ENCODE measurements at places on chromosomes 6 and 20. TPM values are rescaled to one million over a fixed set of nuclear protein-coding genes. Genes with fewer than 3 reads are reported as not detected.

The SUMO4 gene
- 3.0 TPM for total RNA-seq

The SAMD5 gene
- total RNA-seq = not detected

The DIDO1 gene
- 48.1 TPM for total RNA-seq

The ALDH5A1 gene
- total RNA-seq = 16.1 TPM

The GSTA1 gene
- not detected for total RNA-seq

The PARD6B gene
- 5.7 TPM for total RNA-seq

The TPBG gene
- 0.08 TPM for total RNA-seq

The ULBP2 gene
- 0.65 TPM for total RNA-seq

The COL9A3 gene
- not detected for total RNA-seq

The PLN gene
- not detected for total RNA-seq

The POLR1H gene
- total RNA-seq = 49.6 TPM

The ZKSCAN8 gene
- total RNA-seq = 14.5 TPM

The ZNF831 gene
- 5.4 TPM for total RNA-seq

The NELFE gene
- total RNA-seq = 85.7 TPM

The CST1 gene
- total RNA-seq = not detected

The C6orf132 gene
- 0.21 TPM for total RNA-seq

The POPDC3 gene
- not detected for total RNA-seq

The OR2B6 gene
- not detected for total RNA-seq

The FAXC gene
- 0.10 TPM for total RNA-seq

The LY6G5B gene
- total RNA-seq = 18.1 TPM

The MEP1A gene
- total RNA-seq = not detected

The DNMT3B gene
- 1.3 TPM for total RNA-seq

Data from activated CD8-positive, alpha-beta memory T cell treated with anti-CD3 and anti-CD28 coated beads for 36 hours (primary cell).